Stimulated activated CD8-positive, alpha-beta memory T cell treated with anti-CD3 and anti-CD28 coated beads, Interleukin-4, amount 100 ng/mL, for 1 hour (primary cell): ENCODE measurements at places on chromosomes 6 and 20.

- DNase-seq, result no peak
Measured at GRCh38 chr6:10276106-10276505, 138.8 kb downstream of the TFAP2A start.

DNA sequence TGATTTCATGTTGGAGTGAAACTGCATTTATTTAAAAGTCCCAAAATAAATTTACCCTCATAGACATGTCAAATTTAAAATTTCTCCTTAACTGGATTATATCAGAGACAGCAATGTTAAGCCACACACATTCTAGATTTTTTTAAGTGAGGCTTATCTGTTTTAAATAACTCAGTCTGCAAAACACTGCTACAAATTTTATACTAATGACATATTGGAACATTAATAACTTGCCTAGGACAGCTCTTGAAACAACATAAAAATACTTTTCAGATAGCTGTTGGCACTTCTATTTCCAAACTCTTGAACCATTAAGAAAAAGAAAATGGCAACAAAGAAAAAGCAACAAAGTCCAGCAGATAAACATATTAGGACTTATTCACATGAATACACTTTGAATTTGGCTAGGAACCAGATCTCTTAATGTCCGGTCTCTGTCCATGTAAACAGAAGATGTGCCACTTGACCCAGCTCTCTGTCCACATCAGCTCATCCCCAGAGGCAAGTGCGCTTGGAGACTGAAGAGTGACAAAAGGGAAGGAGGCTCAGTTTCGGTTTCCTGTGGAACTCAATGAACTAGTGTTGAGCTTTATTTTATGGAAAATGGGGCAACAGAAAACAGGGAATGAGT, 219.3 kb upstream of the THBS2 start:
- no peak for DNase-seq

- DNase-seq, result no peak
Measured at GRCh38 chr20:19996917-19997316, 20.2 kb upstream of the NAA20 start.

DNA sequence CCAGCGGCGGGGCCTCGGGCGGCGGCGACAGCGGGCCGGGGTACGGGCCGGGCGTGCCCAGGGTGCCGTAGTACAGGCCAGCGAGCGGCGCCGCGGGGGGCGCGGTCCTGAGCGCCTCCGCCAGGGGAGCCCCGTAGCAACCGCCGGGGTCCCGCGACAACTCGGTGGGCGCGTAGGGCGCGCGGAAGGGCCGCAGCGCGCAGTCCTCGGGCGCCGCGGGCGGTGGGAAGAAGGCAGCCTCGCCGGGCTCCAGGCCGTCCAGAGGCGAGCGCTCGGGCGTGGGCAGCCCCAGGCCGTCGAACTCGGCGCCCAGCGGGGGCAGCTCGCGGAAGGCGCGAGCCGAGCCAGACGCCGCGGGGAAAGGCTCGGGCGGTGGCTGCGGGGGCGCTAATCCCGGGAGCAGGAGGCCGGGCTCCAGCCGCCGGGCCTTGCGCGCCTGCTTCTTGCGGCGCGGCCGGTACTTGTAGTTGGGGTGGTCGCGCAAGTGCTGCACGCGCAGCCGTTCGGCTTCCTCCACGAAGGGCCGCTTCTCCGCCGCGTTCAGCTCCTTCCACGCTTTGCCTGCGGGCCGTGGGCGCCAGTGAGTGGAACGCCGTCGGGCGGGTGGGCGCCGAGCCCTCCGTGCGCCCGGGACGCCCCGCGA, 916 bp downstream of the SOX18 start:
- DNase-seq, result no peak

DNA sequence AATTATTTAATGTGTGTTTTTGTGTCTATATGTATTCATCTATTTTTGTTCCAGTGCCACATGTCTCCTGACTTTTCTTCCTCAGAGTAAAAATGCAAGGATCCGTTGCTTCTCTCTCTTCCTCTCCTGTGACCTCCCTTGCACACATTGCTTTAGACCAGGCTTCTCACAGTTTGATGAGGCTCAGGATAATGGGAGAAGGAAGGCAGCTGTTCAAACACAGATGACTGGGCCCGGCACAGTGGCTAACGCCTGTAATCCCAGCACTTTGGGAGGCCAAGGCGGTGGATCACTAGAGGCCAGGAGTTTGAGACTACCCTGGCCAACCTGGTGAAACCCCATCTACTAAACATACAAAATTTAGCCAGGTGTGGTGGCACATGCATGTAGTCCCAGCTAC, 241.9 kb downstream of the SAMD5 start:
- no peak for DNase-seq
